Right lobe of liver (tissue), 6 donors: ENCODE measurements at places on chromosomes 7 and 10. TPM values are rescaled to one million over a fixed set of nuclear protein-coding genes. Genes with fewer than 3 reads are reported as not detected.

Gene RBM20
- total RNA-seq = 0.04 TPM

Gene TMEM270
- total RNA-seq = not detected

DNA sequence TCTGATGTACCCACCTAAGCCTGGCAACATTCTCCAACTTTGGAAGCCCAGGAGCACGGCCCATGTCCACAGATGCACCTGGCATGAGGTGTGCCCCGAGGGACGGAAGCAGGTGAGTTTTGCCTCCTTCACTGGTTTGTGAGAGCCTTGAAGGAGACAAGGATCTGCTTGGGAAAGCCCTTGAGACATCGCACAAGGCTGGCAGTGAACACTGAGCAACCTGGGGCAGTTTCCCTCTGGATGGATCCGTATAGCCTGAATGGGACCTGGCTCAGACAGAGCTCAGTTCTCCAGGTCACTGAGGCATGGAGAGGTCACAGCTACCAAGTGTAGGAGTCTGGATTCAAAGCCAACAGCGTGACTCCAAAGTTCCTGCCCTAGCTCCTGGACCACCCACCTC lies 8.8 kb upstream of the NUPR2 start:
- H3K27ac ChIP-seq = no peak overlapping the region
- no peaks in the 10 kb centered on the region for H3K4me1 ChIP-seq
- no peak for DNase-seq
- no peak overlapping the region for H3K4me3 ChIP-seq
- no peaks in the 10 kb centered on the region for H3K27me3 ChIP-seq

Gene PPP1R3C
- 158 TPM for total RNA-seq
